ENCODE measurements at places on chromosomes 4 and X.
A peak's percentile ranks its signal among the peaks of the same experiment; 100 is the strongest.

DNA sequence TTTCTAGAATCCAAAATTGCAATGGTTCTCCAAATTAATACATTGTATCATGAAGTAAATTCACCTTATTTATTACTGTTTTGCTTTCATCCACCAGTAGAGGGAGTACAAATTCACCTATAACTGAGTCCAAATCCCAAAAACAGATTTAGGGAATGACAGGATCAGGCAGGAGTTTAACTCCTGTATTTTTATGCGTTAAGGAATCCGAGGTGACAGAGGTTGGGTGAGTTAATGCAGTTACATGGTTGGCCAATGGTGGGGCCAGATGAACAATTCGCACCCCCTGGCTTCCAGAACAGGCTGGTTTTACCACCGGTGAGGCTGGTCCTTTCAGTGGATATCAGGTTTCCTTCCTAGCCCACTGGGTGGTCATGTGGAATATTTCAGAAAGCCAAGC is 82.4 kb downstream of the MTNR1A start:
- DNase-seq: no peak

GRCh38 chr4:184383497-184384055 is 90.8 kb downstream of the IRF2 start:
- DNase-seq: no peak

DNA sequence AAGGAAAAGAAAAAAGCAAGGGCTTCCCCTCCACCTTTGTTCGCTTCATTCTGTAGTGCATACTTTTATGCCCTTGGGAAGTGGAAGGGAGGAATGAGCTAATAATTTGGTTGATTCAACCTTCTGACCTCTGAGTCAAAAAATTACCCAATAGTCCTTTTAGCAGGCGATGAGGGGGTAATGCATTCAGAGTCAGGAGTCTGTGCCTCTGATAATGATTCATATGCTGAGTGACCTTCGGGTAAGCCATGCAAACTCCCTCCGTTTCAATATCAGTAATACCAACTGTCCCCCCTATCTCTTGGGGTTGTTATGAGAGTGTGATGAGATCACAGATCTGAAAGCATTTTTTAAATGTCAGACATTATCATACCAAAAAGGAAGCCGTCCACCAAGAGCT is 41.6 kb upstream of the ACSL4 start:
- DNase-seq: no peak

- DNase-seq: no peak
Observed at GRCh38 chr4:40178672-40179071, 18.2 kb upstream of the RHOH start.

- DNase-seq: no peak
Observed at GRCh38 chrX:53263597-53264094, 17.7 kb downstream of the IQSEC2 start.

GRCh38 chr4:27267970-27268355 is 407.3 kb downstream of the STIM2 start:
- no peak for DNase-seq

- no peak for DNase-seq
Observed at GRCh38 chr4:149370785-149371420, 444.7 kb downstream of the IQCM start.

- peak; percentile 26 for DNase-seq
Observed at GRCh38 chrX:43881410-43882293, 598 bp downstream of the MAOB start.

- no peak for DNase-seq
Observed at GRCh38 chr4:73669410-73670183, 49.4 kb upstream of the RASSF6 start.

DNA sequence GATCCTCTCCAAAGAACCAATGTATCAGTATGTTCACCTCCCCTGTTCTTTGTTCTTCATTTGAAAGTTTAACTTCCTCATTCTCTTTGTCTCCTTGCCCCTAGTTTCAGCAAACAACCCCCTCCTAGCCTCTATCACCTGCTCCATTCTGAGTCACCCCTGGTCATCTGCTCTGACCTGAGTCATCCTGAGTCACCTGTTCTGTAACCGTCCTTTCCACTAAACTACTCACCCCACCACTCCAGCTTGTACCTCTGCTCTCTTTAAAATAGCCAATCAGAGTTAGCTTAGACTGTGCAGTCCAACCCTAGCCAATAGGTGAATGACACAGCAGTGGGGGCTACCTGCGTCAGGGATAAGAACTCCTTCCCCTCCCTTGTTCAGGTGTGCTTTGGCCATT is 249.8 kb upstream of the AADAT start:
- DNase-seq: no peak

DNA sequence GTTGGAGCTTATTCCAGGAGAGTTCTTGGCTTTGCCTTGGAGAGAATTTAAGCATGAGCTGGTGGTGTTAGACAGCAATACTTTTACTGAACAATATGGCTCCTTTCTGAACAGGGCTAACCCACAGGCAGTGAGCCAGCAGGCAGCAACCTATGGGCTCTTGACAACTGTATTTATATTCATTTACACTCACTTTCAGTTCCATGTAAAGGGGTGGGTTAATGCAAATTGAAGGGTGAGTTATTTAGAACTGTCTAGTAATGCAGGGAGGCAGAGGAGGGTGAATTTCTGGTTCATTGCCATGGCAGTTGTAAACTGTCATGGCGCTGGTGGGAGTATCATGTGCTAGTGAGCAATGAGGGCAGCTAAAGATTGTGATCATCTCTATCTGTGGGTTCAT is 15.7 kb downstream of the FOXR2 start:
- no peak for DNase-seq

- no peak for DNase-seq
Observed at GRCh38 chr4:146113171-146113570, 62.3 kb upstream of the LSM6 start.

DNA sequence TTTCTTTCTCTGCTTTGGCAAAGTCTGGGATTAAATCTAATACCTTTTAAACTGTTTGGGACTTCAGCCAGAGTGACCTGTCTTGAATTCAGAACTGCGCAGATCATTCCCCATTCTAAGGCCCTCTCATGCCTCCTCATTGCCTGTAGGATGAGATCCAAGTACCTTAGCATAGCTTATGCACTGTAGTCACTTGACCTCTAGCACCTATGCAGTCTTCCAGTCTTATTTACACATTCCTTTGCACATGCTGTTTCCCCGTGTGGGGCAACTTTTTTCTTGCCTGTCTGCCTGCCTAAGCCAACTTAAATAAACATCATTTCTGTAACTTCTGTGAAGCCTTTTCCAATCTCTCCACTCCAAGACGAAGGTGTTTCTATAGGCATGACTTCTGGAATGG is 68.4 kb downstream of the AR start:
- no peak for DNase-seq

DNA sequence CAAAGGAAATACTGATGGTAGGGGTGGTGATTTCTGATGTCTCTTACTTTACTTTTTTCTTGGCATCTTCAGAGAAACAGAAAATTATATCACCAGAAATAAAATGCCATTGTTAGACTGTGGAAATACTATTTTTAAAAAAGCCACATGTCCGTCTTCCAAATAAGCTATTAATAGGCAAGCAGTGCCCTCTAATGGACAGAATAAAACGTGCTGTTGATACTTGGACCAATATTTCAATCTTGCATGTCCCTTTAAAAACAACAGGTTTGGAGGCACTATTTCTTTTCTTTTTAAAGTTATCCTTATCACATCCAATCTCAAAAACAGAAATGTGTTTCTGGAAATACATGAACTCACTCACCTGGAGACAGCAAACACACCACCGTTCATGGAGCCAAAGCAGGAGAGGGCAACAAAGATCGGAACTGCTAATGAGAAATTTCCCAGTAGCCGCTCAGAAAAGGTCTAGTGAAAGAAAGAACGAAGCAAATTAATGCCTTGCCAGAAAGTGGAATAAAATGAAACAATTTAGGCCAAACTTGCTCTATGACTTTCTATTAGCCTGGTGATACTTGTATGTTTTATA is 59.2 kb downstream of the SLC7A11 start:
- no peak for DNase-seq

GRCh38 chr4:10413177-10413576 is 44.0 kb downstream of the ZNF518B start:
- no peak for DNase-seq

DNA sequence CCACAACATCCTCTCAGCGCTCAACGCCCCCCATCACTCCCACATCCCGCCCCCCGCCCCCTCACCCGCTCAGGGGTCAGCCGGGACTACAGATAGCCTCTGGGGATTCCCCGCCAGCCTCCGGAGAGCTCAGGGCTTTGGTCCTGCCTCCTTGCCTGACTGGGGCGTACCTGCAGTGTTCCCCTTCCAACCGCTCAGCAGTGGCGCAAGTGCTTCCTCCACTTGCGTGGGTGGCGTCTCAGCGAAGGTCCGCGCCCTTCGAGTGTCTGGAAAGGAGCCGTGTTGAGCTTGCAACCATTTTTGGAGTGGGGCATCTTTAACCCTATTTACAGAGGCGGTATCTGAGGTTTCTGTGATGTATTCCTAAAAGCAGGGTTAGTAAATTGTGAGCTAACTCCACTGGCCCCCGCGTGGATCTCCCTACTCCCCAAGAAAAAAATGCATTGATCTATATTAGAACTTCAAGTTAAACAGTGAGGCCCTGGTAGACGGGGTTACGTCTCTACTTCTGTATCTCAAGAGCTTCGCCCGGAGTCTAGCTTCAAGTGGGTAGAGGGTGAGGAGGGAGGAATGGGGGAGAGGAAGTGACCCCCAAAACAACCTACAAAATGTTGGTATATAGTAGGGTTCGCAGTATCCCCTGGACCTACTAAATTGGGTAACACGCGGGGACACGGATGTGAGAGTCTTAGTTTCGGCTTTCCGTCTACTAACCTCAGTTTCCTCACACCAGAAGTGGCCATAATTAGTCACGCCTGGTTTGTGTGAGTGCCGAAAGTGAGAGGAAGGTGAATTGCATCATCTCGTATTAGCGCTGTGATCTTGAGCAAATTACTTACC is 16.1 kb downstream of the NKX3-2 start:
- DNase-seq: no peak

DNA sequence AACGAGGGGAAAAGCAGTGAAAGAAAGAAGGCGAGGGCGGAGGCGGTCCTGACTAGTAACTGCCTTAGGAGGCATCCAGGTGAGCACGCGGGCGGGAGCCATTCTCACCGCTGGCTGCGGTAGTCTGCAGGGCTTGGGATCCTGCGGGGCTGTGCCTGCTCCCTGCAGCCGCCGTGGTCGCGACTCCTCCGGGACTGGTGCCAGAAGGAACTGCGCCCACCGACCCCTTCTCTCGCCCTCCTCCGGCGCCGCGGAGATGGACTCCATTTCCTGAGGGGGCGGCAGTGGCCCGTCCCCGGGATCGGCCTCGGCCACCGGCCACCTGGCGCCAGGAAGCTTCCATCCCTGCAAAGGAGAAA is 543 bp downstream of the NFXL1 start:
- DNase-seq: peak; percentile 68

GRCh38 chrX:14673764-14674163 is 144.4 kb downstream of the GLRA2 start:
- no peak for DNase-seq

DNA sequence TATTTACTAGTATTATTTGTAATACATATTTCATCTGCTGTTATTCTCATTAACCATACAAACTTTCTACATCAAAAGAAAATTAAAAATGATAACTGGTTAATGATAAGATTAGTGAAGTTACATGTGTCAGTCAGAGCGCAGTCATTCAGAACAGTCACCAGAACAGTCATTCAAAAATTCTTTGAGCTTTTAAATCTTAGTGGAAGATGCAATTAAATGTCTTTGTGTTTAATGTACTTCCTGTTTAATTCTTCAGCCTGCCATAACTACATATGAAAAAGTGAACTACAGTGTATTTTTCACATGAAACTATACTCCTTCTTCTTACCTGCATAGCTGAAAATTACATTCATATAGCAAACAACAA is 179.7 kb upstream of the NDST4 start:
- DNase-seq: no peak

DNA sequence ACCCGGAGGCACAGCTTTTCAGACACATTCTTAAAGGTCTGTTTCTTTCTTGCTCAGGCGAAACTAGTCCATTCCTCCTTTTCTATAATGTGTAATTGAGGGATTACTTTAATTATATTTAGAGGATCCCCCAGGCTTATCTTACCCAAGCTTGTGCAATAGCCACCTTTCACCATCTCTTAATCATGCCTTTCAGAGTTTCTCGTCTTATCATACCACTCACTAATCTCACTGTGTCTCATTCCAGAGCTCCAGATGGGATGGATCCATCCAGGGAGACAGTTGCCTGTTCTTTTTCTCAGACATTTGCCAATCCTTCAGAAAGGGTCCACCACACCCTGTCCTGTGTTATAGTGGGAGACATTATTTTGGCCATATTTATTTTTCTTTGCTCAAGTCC is 12.5 kb downstream of the SPARCL1 start:
- DNase-seq: no peak

DNA sequence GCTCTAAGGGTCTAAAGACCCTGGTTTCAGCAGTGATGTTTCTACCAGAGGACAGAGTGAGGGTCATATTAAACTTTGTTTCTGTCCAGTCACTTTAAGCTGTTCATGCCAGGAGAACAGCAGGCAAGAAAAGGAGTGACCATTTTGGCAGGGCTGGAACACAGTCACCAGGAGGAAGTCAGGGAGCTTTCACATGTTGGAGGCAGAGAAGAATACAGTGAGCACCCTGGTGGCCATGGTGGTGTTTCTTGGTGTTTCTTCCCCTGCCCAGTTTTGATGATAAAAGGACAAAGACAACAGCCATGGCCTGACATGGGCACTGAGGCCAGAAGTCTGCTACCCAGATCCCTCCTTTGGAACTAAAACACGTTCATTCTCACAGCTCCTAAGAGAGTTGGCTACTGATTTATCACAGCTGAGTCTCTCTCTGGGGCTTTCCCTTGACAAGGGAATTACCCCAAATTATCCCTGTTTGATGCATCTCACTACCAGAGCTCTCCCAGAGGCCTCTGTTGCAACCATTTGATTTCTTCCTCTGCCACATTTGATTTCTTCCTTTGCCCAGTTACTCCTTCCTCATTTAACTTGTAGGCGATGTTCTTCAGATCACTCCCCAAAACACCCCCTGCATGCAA is 106.4 kb upstream of the NWD2 start:
- DNase-seq: no peak

Data from psoas muscle (tissue), 8 donors.